ENCODE measurements at places on chromosomes 12 and 14. TPM values are rescaled to one million over a fixed set of nuclear protein-coding genes. Genes with fewer than 3 reads are reported as not detected.

ISCU gene
- total RNA-seq, result 139 TPM

- DNase-seq, result no peak
These were observed 99.2 kb downstream of the SLC5A8 start for GRCh38 chr12:101110866-101111265.

FGF23 gene
- not detected for total RNA-seq

DNA sequence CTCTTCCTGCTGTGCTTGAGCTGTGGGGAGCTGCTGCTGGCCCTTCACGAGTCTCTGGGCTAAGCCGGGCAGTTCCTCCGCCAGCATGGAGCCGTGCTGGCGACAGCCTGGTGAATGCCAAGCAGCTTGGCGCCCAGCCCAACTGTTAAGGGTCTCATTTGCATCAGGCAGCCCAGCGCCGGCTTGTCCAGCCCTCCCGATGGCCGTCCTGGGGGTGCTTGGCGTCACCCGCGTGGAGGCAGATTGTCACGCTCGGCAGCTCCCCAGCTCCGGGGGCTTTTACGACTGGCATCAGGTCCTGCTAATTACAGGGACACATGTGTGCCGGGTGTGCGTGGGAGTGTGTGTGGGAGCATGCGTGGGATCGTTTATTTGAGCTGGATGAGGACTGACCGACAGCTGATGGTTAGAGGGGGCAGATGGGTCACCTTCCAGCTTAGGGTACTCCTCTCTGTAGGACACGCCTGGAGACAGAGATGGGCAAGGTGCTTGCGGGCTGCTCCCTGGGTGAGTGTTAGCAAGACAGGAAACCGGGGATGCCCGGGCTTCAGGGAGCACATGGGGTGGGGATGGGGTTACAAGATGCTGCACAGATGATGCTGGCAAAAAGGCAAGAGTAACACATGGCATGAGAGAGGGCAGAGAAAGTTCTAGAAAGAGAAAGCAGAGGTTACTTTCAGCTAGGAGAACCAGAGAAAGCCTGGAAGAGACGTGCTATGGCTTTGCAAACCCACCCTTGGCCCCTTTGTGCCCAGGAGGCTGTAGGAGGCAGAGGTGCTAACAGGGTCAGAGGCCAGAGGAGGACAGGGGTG is 64.1 kb downstream of the KIF26A start:
- DNase-seq, result no peak
